H1 (cell line): ENCODE measurements at places on chromosomes 2 and 18.

- DNase-seq: no peak
Measured at GRCh38 chr18:56248610-56249235, 389.7 kb downstream of the TXNL1 start.

- no peak for DNase-seq
Measured at GRCh38 chr2:85889627-85890281, 964 bp upstream of the ST3GAL5 start.

- no peak for DNase-seq
Measured at GRCh38 chr2:124877141-124877577, 852.1 kb downstream of the CNTNAP5 start.

DNA sequence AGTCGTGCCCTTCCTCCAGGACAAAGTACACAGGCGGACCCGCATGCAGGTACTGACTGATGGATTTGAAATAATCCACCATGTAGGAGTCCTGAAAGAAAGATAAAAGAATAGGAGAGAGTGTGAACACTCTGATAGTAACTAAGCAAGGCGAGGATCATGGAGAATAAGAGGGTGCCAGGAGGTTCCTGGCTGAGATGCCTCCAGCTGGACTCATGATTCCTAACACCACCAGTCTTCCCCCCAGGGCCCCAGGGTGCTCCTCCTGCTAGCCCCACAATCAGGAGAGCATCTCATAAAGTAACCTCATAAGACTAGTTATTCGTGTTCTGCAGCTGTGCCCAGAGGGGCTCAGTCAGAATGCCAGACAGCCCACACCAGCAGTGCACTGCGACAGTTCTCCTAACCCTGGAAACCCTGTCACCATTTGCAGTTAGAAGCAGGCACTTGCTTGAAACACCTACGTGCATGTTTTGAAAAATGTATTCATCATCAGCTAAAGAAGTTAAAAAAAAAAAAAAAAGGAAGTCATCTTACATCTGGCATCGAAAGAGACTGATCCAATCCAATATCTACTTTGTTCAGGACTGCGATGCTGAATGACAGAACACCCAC is 36.7 kb downstream of the RMC1 start:
- DNase-seq: no peak

- no peak for DNase-seq
Measured at GRCh38 chr2:105057005-105057404, 19.1 kb downstream of the MRPS9 start.

DNA sequence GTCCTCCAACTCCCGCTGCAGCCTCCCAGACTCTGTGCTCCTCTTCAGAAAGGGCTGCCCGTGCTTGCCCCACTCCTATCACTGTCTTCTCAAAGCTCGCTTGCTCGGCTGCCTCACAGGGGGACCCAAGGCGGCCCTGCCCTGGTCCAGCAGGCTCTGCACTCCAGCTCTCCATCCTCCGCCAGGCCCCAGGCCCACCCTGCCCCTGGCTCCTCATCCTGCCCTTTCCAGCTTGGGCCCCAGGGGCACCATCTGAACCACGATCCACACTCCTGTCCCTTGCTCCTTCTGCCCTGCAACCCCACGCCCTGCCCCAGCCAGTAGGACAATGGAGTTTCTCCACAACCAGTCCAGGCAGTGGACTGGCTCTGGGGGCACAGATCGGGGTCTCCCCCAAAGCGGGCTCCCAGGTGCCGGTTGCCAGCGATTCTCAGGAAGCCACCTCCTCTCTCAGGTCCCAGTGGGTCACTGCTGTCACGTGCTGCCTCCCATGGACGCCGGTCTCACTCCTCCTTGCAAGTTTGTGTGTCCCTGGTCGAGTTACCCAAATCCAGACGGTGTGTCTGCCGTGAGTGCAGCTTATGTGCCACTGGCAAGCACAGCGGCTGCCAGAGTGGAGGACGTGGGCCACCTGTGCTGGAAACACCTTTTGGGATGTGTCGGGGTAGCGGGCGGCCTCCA is 238.5 kb downstream of the HDAC4 start:
- DNase-seq: no peak

DNA sequence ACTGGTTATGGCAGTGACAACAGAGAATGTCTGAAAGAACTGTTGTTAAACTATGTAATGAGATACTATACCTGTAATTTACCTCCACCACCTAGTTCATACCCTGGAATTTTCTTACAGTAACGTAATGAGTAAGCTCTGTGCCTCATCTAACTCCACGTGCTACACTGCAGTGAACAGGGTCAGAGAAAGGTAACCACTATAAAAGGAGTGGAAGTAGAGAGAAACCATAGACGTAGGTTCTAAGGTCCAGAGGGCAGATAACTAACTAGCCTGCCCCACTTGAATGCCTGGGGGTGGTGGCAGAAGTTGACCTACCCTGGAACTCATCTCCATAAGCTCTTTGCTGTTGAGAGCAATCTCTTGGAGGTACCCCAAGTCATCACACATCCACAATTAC is 32.0 kb upstream of the B4GALT6 start:
- no peak for DNase-seq

- no peak for DNase-seq
Measured at GRCh38 chr2:135962366-135963123, 22.9 kb downstream of the DARS1 start.

DNA sequence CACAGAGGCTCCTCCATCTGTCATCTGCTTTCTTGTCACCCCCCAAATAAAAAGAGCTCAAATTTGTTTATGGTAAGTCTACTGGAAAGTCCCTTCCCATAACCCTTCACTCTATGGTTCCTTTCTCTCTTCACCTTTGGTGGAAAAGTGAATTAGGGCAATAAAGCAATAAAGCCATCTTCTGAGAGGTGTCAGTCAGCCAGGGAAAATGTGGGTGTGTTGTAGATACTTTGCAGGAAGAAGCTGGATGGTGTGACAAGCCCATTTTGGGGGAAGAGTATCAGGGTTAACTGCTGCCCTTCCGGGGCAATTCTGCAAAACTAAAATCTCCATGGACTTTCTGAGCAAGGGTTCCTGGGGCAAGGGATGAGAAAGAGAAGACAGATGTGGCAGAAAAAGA is 197.9 kb downstream of the SH3BP4 start:
- DNase-seq: no peak

- DNase-seq: no peak
Measured at GRCh38 chr2:118865106-118865505, 17.7 kb upstream of the EN1 start.

DNA sequence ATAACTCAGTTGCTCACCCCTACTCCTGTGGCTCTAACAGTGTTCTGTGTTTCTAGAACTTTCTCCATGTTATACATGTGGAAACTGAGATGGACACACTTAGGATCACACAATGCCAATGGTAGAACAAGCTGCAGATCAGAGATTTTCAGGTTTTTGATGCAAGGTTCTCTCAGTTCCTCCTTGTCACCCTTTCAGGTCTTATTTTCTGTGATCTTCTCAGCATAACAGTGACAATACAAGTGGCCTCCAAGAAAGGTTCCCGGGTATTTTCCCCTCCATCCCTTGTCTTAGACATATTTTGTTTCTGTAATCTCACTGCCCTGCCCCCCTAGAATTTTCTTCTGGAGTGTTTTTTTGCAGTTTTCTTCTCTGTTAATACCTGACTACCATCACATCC is 6.2 kb upstream of the MGAT5 start:
- no peak for DNase-seq

DNA sequence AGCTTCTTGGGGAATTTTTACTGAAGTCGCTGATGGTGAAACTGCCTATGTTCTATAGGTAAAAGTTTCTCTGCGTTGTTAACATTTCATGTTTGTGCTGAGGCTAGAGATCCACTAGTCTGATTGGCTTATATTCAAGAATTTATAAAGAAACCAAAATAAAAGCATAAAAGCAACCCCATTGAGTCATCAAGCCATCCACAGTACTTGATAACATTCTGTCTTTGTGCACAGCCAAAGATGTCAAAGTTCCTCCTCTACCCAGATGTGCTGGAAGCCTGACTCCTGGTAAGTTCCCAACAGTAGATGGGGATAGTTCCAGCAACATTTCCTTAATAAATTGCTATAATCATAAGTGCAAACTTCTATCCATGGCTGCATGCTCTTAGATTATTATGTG is 107.8 kb downstream of the TANC1 start:
- no peak for DNase-seq

DNA sequence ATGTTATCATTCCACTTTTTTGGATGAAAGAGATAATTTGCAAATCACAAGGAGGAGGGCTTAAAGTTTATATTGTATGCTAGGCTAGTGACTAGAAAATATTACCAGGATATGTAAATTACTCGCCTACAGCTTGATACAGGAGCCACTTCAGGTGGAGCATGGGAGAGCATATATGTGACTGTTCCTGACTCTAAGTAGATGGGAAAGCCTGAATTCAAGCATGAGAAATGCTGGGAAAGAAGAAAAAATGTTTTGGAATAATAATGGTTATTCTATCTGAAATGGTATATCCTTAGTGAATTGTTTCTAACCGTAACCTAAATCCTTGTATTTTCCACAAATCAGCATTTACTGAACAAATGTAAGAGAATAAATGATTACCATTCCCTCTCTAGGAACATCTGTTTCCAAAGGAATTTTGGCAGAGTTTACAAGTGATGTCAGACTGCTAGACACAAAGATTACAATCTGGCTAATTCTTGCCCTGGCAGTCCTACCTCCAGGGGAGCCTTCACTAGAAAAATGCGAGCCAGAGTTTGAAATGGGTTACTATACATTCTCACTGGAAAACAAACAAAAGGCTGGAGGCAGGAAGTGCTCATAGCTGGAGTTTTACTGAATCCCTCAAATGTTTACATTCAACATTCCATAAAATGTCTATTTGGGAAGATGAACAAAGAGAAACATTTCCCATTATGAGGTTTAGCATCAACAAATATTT is 129.4 kb upstream of the MAPRE2 start:
- no peak for DNase-seq

DNA sequence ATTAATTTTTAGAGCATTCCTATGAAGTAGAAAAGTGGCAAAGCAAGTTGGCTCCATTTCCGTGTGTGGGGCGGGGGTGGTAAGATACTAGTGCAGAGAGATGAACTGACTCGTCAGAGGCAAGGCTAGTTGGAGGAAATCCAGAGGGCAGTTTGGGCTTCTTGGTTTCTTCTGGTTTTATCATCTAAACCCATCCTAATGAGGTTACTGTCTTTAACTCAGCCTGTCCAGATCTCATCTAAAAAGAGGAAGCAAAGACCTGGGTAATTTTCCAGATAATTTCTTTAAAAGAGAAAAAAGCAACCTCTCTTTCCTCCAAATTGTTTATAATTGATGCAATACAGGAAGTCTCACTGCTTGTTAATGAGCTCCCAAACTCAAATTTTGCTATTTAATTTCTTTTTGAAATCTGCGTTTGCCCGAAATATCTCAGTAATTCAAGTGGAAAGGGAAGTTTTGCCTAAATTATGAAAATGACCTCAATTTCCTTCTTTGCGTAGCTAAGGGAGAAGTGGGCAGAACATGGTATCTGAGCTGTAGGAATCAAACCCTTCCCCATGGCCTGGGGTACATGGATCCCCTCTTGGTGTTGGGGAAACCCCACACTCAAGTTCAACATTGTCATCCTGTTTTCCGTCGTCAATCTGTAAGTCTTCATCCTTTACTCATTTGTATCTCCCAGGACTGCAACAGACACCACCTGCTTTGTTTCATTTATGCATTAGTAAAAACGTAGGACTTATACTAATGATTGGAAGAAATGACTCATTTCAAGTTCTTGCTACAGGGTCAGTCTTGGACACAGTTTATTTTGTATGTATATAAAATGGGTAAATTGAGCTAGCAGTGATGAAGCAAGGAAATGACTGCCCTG is 89.1 kb upstream of the KLF7 start:
- DNase-seq: no peak
